Peyer's patch (tissue), 4 donors: ENCODE measurements at places on chromosomes 3 and 15.

GRCh38 chr3:72361990-72362389, 486.3 kb downstream of the SHQ1 start:
- H3K27ac ChIP-seq, result no peak overlapping the region
- DNase-seq, result no peak
- no peaks in the 10 kb centered on the region for H3K36me3 ChIP-seq
- H3K27me3 ChIP-seq, result no peaks in the 10 kb centered on the region
- H3K4me1 ChIP-seq, result no peaks in the 10 kb centered on the region
- H3K4me3 ChIP-seq, result no peak overlapping the region

DNA sequence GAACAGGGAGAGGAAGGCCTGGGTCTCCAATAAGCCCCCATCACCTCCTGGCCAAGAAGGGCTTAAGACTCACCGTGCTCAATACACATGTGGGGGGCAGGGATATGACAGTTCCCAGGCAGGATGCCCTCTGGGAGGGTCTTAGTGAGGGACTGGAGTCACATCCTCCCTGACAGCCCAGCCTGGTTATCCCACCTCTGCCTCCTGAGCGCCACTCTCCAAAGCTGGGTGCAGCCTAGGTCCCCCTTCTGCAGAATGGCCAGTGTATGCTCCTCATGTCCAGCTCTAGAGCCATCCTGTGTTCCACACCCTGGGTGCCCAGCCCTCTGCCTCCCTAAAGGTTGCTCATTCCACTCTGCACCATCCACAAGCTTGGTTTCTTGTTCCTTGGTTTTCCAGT, 1.2 kb upstream of the SHISA5 start:
- H3K4me1 ChIP-seq, result peaks cover 12% of the 10 kb centered on the region
- no peak for DNase-seq
- H3K27me3 ChIP-seq, result no peaks in the 10 kb centered on the region

DNA sequence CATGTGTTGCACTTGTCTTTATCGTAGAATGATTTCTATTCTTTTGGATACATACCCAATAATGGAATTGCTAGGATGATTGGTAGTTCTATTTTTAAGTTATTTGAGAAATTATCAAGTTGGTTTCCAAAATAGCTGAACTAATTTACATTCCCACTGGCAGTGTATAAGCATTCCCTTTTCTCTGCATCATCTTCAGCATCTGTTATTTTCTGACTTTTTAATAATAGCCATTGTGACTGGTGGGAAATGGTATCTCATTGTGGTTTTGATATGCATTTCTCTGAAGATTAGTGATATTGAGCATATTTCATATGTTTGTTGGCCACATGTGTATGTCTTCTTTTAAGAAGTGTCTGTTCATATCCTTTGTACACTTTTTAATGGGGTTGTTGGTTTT, 81.7 kb upstream of the NUDT16 start:
- H3K4me3 ChIP-seq, result no peak overlapping the region
- no peaks in the 10 kb centered on the region for H3K27me3 ChIP-seq
- no peaks in the 10 kb centered on the region for H3K4me1 ChIP-seq
- H3K27ac ChIP-seq, result no peak overlapping the region
- H3K36me3 ChIP-seq, result no peaks in the 10 kb centered on the region
- no peak for DNase-seq

- no peak overlapping the region for H3K27ac ChIP-seq
- no peak overlapping the region for H3K4me3 ChIP-seq
- no peaks in the 10 kb centered on the region for H3K27me3 ChIP-seq
Observed at GRCh38 chr3:55202326-55202725, 274.5 kb upstream of the LRTM1 start.

- DNase-seq, result no peak
- no peak overlapping the region for H3K4me3 ChIP-seq
- no peaks in the 10 kb centered on the region for H3K36me3 ChIP-seq
Observed at GRCh38 chr15:100810831-100811230, 68.8 kb upstream of the ALDH1A3 start.

- H3K36me3 ChIP-seq, result no peaks in the 10 kb centered on the region
- H3K4me1 ChIP-seq, result peaks cover 29% of the 10 kb centered on the region
- no peaks in the 10 kb centered on the region for H3K27me3 ChIP-seq
- H3K4me3 ChIP-seq, result no peak overlapping the region
- DNase-seq, result no peak
Observed at GRCh38 chr3:31536497-31536896, 3.8 kb downstream of the STT3B start.
